ACHN (cell line): ENCODE measurements at places on chromosomes 2 and 18.

GRCh38 chr2:199223791-199224190 lies 233.9 kb downstream of the SATB2 start:
- no peak for DNase-seq

GRCh38 chr2:235640926-235641723 lies 147.3 kb downstream of the AGAP1 start:
- DNase-seq = no peak

DNA sequence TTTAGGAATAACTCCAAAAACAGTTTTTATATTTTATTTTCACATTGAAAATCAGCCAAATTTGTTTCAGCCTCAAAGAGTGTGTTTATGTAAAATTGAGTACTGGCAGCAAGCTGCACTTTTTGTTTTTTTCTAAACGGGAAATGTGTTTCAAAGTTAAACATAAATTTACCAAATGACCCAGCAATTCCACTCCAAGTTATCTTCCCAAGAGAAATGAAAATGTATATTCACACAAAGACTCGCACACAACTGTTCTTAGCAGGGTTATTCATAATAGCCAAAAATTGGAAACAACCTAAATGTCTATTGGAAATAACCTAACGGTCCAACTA lies 9.3 kb downstream of the ALPK2 start:
- DNase-seq = no peak

DNA sequence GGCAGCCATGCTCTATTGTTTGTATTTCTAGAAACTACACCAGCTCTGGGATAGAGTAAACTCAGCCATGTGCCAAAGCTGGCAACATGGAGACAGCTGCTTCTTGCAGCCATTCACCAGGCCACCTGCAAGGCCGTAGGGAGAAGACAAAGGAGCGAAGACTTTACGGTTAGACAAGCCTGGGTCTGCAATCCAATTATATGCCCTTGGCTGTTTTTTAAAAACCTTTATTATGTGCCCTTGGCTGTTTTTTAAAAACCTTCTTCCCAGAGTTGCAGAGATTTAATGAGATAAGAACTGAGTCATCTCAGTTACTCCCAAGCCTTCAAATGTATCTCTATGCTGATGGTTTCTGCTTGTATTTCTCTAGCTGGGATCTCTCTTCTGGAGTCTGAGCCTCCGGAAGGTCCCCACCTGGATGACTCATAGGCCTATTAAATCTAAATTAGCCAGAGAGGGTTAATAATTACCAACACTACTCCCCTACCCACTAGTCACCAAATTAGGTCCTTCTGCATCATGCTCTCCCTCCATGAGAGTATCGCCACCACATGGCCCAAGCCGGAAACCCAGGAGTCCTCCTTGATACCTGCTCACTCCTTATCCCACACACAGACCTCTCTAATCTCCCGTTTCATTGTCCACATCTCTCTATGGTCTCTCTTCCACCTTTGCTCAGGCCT lies 17.5 kb upstream of the DPP4 start:
- DNase-seq = peak; percentile 39

DNA sequence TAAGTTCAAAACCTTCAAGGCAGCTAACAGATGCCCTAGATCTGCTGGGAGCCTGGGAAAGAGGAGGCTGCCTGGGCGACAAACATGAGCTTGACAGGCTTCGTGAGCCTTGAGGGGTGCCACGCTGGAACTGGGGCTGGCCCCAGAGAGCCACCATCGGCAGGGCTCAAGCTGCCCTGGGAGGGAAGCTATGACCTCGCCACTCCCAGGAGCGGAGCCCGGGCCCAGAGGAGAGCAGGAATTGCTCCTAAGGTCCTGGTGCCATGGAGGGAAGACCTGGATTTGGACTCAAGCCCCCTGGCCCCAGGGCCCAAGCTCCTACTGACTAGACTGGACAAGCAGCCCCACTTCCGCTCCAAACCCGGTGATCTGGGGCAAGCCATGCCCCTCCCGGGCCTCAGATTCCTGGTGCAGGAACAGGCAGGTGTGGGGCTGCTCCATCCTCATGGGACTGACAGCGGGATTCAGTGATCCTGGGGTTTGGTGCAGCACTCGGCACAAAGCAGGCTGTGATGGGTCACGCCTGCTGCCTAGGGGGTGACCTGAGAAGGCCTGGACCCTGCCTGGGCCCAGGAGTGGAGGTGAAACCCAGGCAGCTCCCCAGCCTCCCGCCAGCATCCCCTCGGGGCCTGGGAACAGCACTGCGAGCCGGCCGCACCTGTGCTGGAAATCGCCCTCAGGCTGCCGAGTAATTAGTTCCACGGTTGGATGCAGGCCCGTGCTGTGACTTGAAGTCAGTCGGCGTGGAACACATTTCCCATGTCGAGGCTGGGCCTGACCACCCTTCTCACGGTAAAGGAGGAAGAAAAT lies 246.9 kb downstream of the NDUFA10 start:
- no peak for DNase-seq
